ENCODE measurements at places on chromosomes 3 and 15.
A peak's percentile ranks its signal among the peaks of the same experiment; 100 is the strongest.

- DNase-seq, result no peak
These were observed 13.6 kb downstream of the GLDN start for GRCh38 chr15:51355096-51355495.

DNA sequence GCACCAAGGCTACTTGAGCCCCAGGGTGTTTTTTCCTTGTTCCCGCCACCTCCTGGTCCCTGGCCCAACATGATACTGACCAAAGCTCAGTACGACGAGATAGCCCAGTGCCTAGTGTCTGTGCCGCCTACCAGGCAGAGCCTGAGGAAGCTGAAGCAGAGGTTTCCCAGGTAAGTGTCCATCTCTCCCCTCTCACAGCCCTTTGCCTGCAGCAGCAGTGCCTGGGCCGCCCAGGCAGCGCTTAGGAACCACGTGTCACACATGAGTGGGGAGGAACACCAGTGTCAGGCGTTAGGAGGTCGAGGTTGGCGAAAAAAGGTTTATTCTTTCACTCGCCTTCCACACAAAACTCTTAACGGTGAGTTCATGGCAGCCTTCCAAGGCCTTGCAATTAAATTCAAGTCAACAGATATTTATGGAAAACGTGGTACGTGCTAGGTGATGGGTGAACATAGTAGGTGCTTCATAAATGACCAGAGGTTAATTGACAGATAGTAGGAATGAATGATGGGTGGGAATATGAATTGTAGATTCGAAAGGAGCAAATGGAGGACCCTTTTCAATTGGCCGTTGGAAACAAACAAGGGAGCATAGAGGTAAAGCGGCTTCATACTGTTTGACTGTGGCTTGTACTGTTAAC lies 486 bp downstream of the CDIN1 start:
- DNase-seq, result peak; percentile 1

DNA sequence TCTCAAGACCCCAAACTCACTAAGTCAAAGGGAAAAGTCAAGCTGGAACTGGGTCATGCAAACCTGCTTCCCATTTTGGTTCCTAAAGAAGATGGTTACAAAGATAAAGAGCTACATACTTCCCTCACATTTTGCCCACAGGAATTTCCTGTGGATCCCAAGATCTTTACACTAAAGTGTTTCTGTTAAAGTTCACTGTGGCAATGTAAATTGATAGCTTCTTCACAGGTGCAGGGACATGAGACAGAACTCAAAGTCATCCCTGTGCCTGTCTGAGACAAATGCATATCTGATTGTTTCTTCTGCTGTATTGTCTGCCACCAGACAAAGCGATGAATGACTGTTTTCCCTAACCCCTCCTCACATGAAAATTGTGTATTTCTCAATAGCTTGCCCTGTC lies 567.8 kb downstream of the ZIC1 start:
- DNase-seq, result no peak

- no peak for DNase-seq
These were observed 262.1 kb downstream of the LPP start for GRCh38 chr3:188416041-188416440.

DNA sequence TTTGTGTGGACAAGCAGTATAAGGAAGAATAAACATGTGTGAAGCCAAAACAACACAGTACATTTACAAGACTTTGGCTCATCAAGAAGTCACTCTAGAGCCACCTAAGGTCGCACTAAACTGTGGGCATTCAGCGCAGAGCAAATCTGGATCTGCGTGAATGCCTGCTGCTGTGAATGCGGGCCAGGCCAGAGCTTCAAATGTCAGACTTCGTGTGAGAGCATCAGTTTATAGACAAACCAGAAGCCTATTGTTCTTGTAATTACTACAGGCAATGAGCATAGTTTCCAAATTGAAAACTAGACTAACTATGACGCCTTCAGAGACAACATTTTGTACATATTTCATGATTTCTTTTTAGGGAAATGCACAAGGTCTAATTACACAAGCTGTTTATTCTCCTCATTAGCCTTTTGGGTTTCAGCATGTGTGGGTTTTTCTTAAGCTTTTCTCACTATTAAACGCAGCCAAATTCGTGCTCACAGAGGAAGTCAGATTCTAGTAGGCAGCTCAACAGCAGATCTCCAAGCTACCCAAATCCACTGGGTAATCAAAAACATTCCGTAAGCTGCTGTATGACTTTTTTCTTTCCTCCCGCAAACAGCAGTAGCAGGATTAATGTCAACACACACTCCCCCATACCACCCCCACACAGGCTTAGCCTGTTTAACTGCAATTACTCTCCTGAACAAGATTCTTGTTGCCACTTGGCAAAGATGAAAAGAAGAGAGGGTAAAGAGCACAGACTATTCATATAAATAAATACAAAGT lies 84.5 kb upstream of the SETMAR start:
- DNase-seq, result no peak

DNA sequence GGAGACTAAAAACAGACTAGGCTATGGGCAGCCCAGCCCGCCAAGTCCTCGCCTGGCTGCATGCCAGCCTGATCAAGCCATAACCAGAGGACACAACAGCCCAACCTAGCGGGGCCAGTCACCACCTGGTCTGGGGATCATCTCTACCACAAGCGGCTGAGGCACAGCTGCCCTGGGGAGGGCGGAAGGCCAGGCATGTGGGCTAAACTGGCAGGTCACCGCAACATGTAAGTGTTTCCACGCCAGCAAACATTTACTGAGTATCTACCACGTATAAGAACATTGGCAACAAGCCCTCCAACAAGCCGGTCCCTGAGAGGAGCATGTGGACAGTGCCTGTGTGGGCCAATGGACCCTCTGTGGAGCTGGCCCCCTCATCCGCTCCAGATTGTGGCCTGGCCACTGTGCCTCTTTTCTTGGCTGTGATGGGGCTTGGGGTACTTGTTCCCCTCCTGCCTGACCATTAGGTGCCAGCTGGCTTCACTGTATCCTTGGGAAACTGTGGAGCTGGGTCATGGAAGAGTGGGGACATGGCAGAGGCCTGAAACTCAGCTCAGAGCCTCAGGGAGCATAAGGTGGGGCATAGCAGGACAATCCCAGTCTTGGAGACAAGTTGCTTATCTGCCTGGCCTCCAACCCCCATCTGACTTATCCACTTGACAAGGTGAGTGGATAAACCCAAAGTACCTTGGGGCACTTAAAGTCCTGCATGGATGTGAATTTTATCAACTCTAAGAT lies 9.0 kb downstream of the UBXN7 start:
- no peak for DNase-seq

DNA sequence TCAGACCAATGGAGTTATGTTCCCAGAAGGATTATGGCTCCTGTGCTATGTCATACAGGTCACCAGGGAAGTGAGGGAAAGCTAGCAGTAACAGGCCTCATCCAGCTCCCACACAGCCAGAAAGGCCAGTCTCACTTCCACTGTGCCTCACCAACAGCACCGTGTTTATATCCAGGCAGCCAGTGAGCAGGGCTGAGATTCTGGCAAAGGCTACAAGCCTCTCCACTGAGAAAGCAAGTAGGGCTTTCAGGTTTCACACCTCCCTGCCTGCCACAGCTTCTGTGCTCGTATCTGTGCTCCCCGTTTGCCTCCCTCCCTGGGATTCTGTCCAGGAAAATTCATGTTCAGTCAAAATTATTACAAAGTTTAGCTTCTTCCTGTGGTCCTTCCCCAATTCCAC lies 14.9 kb upstream of the CFAP20DC start:
- no peak for DNase-seq

DNA sequence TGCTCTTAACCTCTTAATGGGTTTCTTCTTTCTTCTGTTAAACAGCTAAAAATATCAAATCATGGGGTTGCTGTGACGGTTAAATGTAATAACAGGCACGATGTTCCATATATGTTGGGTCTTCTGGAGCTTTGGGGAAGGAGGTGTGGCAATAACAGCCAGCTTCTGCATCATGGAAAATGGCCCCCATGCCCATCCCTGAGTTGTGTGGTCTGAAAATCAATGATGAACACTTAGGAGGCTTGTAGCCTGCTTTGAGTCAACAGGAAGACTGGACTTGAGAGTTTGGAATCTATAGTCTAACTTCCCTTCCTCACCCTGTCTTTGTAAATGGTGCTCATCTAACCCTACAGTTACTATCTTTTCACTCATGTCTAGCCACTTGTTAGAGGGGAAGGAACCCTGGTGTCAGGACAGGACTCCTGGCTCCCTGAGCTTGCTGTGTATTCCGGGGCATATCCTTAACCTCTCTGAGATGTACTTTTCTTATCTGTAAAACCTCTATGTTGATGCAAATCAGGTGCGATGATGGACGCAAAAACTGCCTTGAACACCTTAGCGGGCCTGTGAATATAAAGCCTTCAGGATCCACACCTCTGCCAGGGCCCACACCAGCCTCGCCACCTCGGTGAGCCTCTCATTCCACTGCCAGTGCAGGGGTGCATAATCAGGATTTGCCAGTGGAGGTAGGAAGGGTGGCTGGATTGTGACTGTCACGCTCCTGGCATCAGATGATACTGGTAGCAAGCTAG lies 27.5 kb downstream of the SMAD3 start:
- DNase-seq, result no peak

- no peak for DNase-seq
These were observed 50.3 kb downstream of the SHQ1 start for GRCh38 chr3:72797773-72798543.

GRCh38 chr3:32757618-32758374 lies 60.0 kb upstream of the TRIM71 start:
- DNase-seq, result no peak

GRCh38 chr15:80929689-80930088 lies 59.9 kb downstream of the MESD start:
- DNase-seq, result no peak

- no peak for DNase-seq
These were observed 59.6 kb upstream of the P3H2 start for GRCh38 chr3:190180268-190180667.

DNA sequence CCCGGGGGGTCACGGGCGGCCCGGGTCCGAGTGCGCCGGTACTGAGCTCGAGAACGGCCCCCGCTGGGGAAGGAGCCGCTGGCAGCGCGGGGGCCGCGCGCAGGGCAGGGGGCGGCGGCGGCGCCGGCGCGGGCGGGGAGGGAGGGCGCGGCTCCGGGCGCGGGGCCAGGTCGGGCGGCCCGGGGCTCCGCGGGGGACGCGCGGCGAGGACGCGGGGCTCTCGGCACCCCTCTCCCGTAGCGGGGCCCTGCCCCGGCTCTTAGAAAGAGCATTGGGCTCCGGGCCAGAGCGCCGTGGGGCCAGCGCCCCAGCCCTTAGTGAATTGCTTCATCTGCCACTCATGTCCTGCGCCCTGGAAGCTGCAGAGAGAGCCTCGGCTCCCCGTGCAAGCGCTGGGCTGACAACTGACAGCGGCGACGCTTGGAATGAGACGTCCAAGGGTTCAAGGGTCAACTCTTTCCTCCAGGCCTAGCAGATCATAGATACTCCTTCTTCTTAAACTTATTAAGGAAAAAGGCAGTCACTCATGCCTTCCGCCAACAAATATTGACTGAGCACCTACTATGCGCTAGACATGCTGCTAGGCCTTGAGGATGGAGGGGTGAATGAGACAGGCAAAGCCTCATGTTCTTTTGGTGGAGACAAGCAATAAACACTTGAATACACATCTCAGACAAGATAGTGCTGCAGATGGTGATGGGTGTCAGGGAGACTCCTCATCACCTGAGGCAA lies 140.8 kb downstream of the SMAD6 start:
- DNase-seq, result no peak

- no peak for DNase-seq
These were observed 1.6 kb upstream of the DNAJB8 start for GRCh38 chr3:128468285-128468790.

DNA sequence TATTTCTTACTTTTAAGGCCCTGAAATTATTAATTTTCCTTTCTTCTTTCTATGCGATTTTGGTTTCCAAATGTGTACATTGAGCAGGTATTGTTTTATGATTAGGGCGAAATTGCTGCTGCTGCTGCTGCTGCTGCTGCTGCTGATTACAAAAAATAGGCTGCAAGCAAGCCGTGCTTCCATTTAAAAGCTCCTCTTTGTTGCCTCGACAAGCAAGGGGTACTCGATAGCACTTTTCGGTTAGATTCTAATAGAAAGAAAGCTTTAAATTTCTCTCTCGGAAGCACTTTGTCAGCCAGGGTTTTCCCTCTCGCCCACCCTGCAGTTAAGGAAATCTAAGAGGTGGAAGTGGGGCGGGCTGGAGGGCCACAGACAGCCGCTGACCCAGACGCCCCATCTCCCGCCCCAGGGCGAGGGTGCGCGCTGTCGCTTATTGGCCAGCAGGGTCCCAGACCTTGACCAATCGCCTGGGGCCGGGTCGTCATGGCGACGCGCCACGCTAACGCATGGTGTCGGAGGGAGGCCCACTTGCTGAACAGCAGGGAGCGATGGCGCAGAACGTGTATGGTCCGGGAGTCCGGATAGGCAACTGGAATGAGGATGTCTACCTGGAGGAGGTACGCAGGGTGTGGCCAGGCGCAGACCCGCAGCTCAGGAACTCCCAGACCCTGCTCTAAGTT lies at the start of gene CFAP161:
Gene CFAP161, plus strand, starts transcription at position 489 of the 680 bp plus-strand sequence. Its CDS starts 60 bp downstream, at position 549.
- peak; percentile 21 for DNase-seq

DNA sequence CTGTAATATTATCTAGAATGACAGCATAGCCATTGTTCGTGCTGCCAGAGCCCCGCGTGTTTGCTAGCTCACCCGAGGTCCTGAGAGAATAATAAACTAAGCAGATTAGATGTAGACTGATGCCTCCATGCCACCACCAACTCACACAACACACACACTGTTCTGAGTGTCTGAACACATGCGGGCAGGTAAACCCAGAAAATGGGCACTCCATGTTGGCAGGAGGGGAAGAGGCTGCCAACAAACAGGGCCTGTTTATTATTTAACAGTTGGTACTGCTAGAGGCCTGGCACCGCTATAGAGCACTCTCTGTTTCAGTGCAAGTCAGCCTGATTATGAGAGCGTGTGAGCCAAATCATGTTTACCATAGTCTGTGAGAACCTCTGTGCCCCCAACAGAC lies 299.0 kb downstream of the ZBTB20 start:
- DNase-seq, result no peak

DNA sequence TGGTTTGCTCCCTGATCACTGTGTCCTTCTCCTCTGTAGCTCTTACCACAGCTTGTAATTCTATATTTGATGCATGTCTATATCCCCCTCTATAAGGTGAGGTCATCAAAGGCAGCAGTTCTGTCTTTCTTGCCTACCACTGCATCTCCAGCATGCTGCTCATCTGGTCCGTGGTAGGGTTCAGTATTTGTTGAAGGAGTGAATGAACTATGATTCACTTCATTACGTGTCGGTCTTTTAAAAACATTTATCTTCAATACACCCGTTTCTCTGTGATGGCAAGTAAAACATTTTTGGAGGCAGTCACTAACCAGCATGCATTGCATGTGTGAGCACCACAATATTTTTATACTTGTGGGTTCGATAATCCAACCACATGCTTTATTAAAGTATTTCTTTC lies 27.6 kb downstream of the CHST14 start:
- DNase-seq, result no peak

GRCh38 chr15:81296673-81297072 lies 27.3 kb downstream of the STARD5 start:
- DNase-seq, result peak; percentile 54

GRCh38 chr3:81339040-81339845 lies 422.2 kb downstream of the GBE1 start:
- no peak for DNase-seq

DNA sequence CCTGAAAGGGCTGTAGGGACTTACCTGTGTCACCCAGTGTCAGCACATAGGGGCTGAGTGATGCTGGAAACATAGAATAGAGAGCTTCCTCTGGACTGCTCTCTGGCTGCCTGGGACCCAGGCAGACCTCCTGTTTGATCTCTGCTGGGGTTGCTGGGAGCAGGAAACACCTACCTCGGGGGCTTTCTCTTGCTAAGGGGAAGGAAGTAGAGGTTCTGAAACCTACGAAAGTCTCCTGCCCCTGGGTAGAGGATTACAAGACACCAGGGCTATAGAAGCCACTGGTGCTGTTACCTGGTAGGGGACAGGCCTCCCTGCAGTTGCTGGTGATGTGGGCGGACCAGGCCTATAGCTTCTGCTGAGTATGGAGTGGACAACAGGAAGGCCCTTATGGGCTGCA lies 81.7 kb downstream of the DHX30 start:
- no peak for DNase-seq

Data from stimulated activated CD4-positive, alpha-beta T cell treated with anti-CD3 and anti-CD28 coated beads, Interleukin-1b, Interleukin-23, amount 100 ng/mL, for 24 hours (primary cell).